ENCODE measurements at places on chromosomes 7 and 10.

DNA sequence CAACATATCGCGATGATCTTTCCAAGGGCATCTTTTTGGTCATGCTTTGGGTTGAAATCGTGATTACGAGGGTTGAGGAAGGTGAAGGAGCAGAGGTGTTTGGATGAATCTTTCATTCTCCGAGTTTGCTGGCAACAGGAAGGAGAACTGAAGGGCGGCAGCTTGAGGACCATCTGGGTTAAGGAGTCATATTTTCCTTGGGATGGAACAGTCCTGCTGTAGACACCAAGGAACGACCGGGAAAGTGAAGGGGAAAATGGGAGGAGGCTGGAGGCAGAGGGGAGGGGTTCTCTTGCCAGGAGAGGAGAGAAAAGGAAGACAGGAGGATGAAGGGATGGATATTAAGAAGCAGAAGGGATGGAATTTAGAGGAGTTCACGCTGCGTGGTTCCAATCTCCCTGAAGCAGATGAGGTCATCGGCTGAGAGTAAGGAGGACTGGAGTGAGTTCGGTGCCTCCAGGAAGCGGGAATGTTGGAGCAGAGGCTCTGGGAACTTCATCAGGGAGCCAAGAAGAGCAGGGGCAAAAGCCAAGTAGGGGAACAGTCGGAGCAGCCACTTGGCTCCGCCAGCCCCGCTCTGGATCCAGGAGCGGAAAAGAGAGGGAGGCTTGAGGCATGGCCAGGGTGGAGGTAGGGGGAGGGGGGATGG lies 116.6 kb upstream of the GALNT17 start:
- no peak for DNase-seq

DNA sequence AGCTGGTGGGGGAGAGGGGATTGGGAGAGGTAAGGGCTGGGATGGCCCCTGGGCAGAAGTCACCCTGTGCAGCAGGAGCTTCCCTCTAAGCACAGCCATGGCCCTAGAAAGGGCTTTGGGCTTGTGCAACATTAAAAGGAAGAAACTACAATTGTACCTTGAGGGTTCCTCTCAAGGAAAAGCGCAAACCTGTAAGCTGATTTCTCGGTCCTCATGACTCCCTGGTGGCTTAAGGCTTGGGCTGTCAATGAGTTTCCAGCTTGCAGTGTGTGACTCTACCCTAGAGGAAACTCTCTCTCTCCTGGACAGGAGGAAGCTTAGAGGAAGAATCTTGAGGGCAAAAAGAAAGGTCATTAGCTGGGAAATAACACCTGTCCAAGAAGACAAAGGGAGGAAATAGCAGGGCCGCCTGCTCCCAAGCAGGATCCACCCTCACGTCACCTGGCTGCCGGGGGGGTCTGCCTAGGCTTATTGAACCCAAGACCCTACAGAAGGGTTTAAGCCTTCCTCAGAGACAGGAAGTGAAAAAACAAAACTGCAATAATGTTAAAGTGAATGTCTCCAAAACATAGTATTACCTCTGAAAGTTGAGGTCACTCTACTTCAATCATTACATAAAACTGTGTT lies 112.5 kb downstream of the WDR11 start:
- no peak for DNase-seq

- no peak for DNase-seq
These were observed 312.8 kb downstream of the TNS3 start for GRCh38 chr7:47268851-47269836.

- DNase-seq, result no peak
These were observed 29.3 kb downstream of the BZW2 start for GRCh38 chr7:16675277-16675676.

- no peak for DNase-seq
These were observed 36.6 kb downstream of the AMZ1 start for GRCh38 chr7:2724453-2725177.
